Retinal pigment epithelial cell (primary cell): ENCODE measurements at places on chromosomes 3 and 15.

DNA sequence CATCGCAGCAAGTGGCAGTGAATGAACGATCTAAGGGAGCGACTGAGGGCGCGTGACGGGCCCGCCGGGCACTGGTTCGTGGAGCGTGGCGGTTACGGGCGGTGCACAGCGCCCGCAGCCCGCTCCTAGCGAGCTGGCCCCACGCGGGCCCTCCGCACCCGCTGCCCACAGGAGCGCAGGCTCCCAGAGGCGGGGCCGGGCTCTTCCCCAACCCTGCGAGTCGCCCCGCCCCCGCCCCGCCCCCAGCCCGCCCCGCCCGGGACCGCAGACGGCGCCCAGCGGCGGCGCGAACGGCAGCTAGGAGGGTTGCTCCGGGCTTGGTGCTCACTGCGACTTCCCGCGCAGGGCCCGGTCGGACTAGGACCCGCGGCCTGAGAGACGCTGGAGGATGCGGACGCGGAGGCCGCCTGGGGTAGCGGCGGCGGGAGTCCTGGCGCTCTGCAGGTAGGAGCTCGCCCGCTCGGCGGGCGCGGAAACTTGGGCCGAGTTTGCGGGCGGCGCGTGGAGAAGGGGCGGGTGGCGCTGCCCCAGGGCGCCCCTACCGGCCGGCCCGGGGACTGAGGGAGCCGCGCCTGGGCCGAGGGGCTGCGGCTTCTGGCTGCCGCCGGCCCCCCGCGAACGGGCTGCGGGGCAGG lies at the start of gene C15orf39:
TSS of gene C15orf39 (plus strand) at position 267 of the 635 bp plus-strand sequence. CDS start 4,167 bp downstream, outside the sequence.
- no peak for DNase-seq

DNA sequence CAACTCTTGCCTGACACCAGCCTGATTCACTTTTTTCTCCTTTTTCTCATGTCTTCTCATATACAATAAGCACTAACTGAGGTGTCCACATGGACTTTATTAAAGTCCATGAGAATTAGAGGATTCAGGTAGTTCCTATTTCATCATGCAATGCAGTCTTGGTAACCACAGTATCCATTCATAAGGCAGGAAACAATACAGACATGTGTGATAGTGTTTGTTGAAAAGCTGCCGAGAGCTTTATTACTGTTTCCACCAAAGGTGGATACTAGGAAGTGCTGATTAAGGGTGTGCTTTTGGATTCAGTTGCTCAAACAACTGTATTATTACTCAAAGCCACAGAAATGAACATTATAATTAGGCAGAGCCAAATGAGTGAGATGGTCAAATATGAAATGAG lies 5.3 kb downstream of the CASR start:
- no peak for DNase-seq

- peak; percentile 62 for DNase-seq
Observed at GRCh38 chr15:55993111-55993803, at the start of gene NEDD4. TSS of gene NEDD4 (minus strand) at chr15:55993612. CDS start at chr15:55993555, 57 bp downstream.

- DNase-seq = no peak
Observed at GRCh38 chr3:197368821-197369220, 70.4 kb upstream of the DLG1 start.

GRCh38 chr3:111470032-111470431 lies 72.0 kb upstream of the CD96 start:
- DNase-seq = no peak

DNA sequence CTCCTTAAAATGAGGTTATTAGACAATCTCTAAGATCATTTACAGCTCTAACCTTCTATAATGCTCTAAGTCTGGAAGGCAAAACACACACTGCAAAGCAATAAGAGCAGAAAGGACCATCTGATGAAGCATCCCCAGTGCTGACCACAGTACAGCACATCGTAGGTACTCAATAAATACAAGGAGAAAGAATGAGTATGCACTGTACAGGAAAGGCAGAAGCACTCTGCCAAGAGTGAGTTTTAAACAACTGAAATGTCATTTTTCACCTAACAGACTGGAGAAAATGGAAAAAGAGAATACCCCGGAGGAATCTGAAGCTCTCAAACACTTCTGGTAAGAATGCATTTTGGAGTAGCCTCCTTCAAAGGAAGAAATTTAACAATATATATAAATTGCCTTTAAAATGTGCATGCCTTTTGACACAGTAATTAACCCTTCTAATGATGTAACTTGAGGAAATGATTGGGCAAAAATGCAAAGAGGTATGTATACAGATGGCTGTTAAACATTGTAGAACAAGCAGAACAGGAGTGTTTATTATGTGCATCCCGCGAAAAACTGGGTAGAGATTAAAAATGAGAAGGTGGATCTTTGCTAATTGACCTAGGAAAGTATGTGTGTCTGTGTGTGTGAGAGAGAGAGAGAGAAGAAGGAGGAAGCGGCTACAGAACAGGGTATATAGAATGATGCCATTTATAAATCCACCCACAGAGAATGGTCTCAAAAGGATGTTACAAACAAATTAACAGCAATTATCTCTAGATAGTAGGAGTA lies 8.0 kb upstream of the OXTR start:
- no peak for DNase-seq

DNA sequence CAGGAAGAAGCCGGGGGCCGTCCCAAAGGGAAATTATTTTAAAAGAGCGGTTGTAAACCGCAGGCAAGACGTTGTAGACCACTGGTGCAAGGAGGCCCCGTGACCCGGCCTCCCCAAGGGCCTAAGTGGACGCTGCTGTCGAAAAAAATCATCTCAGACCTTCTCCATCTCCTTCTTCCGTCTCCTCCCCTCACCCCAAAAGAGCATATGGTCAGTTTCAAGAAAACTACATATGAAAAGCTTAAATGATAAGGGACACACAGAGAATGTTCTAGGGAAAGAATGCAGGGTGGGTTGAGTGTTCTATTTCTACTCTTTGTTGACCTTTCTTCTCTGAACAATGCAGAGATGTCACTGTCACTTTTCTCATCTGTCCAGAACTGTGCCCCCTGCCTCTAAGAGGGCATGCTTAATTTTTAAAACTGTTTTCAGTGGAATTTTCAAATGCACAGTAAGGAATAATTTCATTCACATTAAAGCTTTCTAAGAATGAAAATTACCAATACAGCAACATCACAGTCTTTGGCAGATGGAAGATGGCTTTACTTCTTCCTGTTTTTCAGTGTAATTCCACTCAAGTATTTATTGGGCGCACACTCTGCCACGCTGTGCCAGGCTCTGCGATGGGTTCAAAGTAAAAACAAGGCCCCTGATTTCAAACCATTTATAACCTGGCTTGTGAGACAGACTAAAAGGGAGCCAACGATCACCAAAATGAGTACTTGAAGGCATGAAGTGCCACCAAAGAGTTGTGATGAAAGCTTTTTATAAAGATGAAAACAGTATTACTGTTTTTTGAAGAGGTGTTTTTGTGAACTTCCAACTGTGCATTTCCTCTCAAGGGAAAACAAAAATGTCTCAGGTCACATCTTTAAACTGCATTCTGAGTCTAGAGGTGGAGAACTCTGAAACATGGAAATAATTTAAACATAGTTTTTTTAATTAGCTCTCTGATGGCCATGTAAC lies 891 bp upstream of the TOP2B start:
- DNase-seq = no peak

GRCh38 chr3:98902351-98902740 lies 851 bp upstream of the DCBLD2 start:
- no peak for DNase-seq

- no peak for DNase-seq
Observed at GRCh38 chr3:17850448-17850847, 108.0 kb upstream of the TBC1D5 start.

DNA sequence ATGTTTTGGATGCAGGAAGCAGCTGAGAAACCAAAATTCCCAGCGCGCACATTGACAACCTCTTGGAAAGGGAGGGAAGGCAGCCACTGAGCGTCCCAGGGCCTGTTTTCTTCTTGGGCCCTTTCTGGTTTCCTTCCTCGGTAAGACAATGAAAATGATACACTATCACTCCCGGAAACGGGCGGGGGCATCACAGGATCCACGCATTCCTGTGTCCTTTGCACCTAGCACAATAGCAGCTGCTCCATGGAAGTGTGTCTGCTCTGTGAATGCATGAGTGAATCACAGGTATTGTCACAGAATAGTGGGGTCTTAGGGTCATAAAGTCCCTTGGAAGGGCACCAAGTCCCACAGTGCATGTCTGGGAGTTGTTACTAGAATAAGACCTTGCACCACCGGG lies 6.3 kb upstream of the ITPKA start:
- DNase-seq = no peak

- DNase-seq = no peak
Observed at GRCh38 chr3:228442-229182, 32.0 kb downstream of the CHL1 start.

GRCh38 chr3:48502728-48503168 lies 1.2 kb downstream of the SHISA5 start:
- DNase-seq = no peak

- DNase-seq = no peak
Observed at GRCh38 chr3:99970198-99970597, 144.1 kb downstream of the FILIP1L start.

- DNase-seq = peak; percentile 71
Observed at GRCh38 chr3:159914426-159914825, 74.2 kb upstream of the IL12A start.

DNA sequence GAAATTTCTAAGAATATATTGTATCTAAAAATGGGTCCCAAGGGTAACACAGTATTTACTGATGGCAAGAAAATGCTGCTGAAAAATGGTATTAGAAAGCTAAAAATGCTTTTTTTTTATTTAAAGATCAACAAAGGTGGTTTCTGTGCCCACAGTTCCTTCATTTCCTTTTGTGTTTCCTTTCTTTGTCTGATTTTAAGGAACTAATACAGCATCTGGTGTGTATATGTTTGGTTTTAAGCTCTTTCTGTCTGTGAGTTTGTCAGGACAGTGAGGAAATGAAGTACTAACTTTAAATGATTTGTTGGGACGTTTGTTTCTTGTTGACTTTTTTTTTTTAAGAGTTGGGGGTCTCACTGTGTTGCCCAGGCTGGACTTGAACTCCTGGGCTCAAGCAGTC lies 38.2 kb downstream of the RASA2 start:
- no peak for DNase-seq

- no peak for DNase-seq
Observed at GRCh38 chr3:195086341-195086740, 184.6 kb downstream of the XXYLT1 start.

- DNase-seq = peak; percentile 7
Observed at GRCh38 chr3:196942915-196943277, 568 bp upstream of the NCBP2 start.

GRCh38 chr15:66649235-66649984 lies 52.6 kb upstream of the SMAD6 start:
- no peak for DNase-seq

DNA sequence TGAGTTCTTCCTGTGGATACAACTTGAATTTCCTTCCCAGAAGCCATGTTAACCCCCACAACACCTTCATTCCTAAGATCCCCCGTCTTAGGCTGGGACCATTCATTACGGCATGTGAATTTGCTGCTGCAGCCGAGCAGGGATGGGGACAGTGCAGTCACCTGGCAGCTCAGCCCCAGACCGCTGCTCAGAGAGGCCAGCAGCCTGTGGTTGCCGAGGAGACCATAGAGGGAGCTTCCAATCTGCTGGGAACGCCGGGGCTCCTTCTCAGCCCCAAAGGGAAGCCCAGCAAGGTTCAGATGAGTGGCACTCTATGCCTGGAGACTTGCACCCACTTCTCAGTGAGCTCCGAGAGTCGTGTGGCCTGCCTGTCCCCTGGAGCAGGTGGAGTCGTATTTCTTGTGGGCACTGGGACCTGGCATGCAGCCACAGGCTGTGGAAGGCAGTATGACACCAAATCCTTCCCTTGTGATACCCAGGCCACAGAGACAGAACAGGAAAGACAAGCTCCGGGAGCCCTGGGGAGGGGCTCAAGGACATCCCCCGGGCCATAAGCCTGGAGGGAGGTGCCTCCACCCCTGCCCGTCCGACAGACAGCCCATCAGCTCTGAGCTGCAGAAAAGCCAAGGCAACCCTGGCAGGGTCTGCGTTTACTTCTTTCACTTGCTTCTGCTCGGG lies 167.3 kb downstream of the FAM43A start:
- DNase-seq = no peak
